Left ventricle myocardium inferior (tissue), 1 donor: ENCODE measurements at places on chromosomes 7 and 10. TPM values are rescaled to one million over a fixed set of nuclear protein-coding genes. Genes with fewer than 3 reads are reported as not detected.

DNA sequence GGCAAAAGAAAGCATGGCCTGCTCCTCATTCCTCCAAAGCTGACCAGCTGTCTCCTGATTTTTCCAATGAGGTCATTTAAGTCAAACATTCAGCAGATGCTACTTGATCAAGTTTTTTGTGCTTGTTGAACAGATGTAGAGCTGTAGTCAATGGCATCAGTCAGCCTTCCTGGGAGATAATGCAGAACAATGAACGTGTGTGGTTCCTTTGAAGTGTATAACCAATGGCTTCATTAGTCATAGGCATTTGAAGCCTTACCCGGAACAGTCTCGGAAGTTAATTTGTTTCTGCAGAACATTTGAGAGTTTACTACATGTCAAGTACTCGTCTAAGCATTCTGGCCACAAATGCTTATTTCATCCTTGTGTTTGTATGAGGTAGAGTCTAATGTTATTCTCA lies 227.1 kb downstream of the ADRA2A start:
- no peak overlapping the region for H3K27ac ChIP-seq
- H3K36me3 ChIP-seq = no peaks in the 10 kb centered on the region
- peaks cover 7% of the 10 kb centered on the region for H3K27me3 ChIP-seq
- H3K4me3 ChIP-seq = no peak overlapping the region

DNA sequence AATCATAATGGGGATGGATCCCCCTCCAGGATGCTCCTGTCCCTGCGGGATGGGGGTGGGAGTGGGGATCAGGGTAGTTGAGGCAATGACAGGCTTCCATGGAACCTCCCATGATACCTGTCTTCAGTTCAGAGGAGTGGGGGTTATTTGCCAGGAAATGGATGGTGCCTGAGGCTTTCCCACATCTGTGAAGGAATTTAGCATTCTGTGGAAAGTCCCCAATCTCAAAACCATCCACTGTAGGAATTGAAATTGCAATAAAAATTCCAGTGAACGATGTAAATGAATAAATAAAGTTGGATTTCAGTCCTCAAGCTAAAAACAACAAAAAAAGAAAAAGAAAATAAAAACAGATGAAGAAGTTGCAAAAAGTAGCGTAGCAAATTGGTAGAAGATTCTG lies 81.9 kb downstream of the CHRM2 start:
- peaks cover 3% of the 10 kb centered on the region for H3K36me3 ChIP-seq
- H3K27ac ChIP-seq = no peak overlapping the region
- H3K27me3 ChIP-seq = no peaks in the 10 kb centered on the region
- H3K4me3 ChIP-seq = no peak overlapping the region

GRCh38 chr7:86911659-86912058 lies 147.8 kb downstream of the ELAPOR2 start:
- H3K4me1 ChIP-seq = no peaks in the 10 kb centered on the region
- no peak overlapping the region for H3K27ac ChIP-seq
- H3K4me3 ChIP-seq = no peak overlapping the region

DNA sequence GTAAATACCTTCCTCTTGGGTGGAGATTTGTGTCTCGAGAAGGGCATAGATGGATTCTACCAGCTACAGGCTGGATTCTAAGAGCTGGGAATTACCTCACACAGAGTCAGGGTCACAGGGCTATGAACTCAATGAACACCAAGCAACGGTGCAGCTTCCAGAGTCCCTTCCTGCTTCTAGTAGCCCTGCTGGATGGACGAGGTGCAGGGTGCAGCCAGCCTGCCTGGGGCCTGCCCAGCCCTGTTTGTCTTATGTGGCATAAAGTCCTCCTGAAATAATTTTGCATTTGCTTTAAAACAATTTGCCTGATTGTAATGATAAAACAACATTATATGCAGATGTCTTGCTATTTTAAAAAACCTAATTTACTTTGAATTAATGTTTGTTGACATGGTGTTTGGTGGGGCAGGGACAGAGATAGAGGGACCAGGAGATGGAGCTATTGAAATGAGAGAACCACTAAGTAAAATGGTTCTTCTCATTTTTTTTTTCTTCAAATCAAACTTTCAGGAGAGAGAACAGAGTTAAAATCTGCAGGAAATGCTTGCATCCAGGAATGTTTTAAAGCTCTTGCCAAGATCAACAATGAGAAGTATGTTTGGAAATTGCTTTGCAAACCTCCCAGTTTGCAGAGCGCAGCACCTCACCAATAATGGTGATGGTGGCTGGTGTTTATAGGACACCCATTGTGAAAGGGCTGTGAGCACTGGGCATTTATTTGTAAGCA lies 305.4 kb upstream of the PODXL start:
- H3K4me3 ChIP-seq = no peak overlapping the region
- H3K27ac ChIP-seq = no peak overlapping the region
- no peaks in the 10 kb centered on the region for H3K4me1 ChIP-seq
- H3K27me3 ChIP-seq = peaks cover 29% of the 10 kb centered on the region

- no peaks in the 10 kb centered on the region for H3K27me3 ChIP-seq
- H3K4me3 ChIP-seq = no peak overlapping the region
- DNase-seq = no peak
- peak overlapping the region; percentile 36 for H3K27ac ChIP-seq
These were observed 11.3 kb upstream of the TOMM7 start for GRCh38 chr7:22833957-22834356.

GRCh38 chr7:29224726-29225125 lies 30.2 kb downstream of the CHN2 start:
- H3K36me3 ChIP-seq = no peaks in the 10 kb centered on the region
- no peak overlapping the region for H3K27ac ChIP-seq
- no peaks in the 10 kb centered on the region for H3K27me3 ChIP-seq
- H3K4me3 ChIP-seq = no peak overlapping the region

DNA sequence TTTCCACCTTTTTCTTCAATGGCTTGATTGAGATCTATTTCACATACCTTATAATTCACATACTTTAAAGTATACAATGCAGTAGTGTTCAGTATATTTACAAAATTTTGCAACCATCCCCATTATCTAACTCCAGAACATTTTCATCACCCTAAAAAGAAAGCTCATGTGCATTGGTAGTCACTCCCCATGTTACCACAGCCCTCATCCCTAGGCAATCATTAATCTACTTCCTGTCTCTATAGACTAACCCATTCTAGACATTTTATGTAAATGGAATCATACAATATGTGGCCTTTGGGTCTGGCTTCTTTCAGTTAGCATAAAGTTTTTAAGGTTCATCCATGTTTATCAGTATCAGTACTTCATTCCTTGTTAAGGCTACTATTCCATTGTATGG lies 214.2 kb downstream of the WDR11 start:
- H3K4me1 ChIP-seq = no peaks in the 10 kb centered on the region
- no peak overlapping the region for H3K27ac ChIP-seq
- no peaks in the 10 kb centered on the region for H3K36me3 ChIP-seq
- H3K27me3 ChIP-seq = peaks cover 26% of the 10 kb centered on the region

- H3K4me1 ChIP-seq = no peaks in the 10 kb centered on the region
- no peak overlapping the region for H3K4me3 ChIP-seq
- H3K27ac ChIP-seq = no peak overlapping the region
- no peaks in the 10 kb centered on the region for H3K27me3 ChIP-seq
These were observed 133.8 kb upstream of the PLXNA4 start for GRCh38 chr7:132709971-132710567.

The TRPV5 gene
- not detected for total RNA-seq

The DRGX gene
- total RNA-seq = not detected

The AKR1D1 gene
- total RNA-seq = not detected

The GHITM gene
- 468 TPM for total RNA-seq
